ENCODE measurements at places on chromosomes 4 and X. TPM values are rescaled to one million over a fixed set of nuclear protein-coding genes. Genes with fewer than 3 reads are reported as not detected.

XAGE1A gene
- total RNA-seq = not detected

ABHD18 gene
- 20.7 TPM for total RNA-seq

PLP1 gene
- 84.1 TPM for total RNA-seq

TMSB15C gene
- total RNA-seq = 4.0 TPM

L1CAM gene
- total RNA-seq = 17.5 TPM

IL9R gene
- not detected for total RNA-seq

MAGEE1 gene
- 2.7 TPM for total RNA-seq

ADH7 gene
- 12.1 TPM for total RNA-seq

TCEAL3 gene
- 5.8 TPM for total RNA-seq

DNA sequence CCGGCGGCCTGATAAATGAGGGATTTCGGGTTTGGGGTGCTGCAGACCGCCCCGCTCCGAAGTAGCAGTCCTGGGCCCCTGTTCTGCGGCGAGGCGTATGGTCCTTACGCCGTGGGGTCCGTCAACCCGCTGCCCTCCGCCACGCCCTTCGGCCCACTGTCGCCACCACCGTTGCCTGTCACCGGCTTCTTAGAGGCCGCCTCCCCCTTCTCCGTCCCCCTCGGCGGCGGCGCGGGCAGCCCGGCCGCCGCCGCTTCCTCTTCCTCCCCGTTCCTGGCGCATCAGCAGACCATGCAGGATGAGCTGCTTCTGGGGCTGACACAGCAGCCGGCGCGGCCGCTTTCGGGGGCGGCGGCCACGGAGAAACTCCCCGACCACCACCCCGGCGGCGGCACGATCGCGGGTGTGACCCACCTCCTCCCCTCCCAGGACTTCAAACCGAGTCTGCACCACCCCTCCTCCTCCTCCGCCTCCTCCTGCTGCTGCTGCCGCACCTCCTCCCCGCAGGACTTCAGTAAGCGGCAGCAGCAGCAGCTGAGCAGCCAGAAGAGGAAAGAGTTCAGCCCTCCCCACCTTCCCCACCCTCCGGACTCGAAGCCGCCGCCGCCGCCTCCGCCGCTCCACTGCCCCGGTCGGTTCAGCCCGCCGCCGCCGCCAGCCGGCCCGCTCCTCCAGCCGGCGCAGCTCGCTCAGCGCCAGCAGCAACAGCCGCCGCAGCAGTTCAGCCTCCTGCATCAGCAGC is 549 bp downstream of the CPEB2 start:
- peak; percentile 76 for DNase-seq

GRCh38 chrX:122565952-122566351 is 618.1 kb upstream of the GRIA3 start:
- DNase-seq = peak; percentile 62

GRCh38 chr4:169907705-169908104 is 118.5 kb downstream of the MFAP3L start:
- no peak for DNase-seq

DNA sequence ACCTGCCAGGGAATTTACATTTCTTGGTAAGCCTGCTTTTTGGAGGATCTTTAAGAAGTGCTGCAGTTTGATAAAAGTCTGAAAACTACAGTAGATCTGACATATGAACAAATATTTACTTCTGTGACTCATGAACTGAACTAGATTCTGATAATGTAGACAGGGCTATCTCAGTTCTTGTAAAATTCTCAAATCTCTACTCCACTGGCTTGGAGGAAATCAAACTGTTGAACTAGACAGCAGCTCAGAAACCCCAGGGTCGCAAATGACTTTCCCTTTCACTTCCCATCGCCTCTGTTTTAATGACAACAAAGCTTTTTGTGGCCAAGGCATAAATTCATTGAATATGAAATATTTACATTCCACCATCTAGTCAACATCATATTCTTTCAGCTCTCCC is 15.4 kb upstream of the OCIAD1 start:
- DNase-seq = no peak

- peak; percentile 9 for DNase-seq
Observed at GRCh38 chrX:115966920-115967319, 203.6 kb upstream of the AGTR2 start.

GRCh38 chr4:121900132-121900983 is 30.1 kb upstream of the BBS7 start:
- peak; percentile 75 for DNase-seq

- DNase-seq = peak; percentile 15
Observed at GRCh38 chr4:143531380-143531779, 17.9 kb downstream of the SMARCA5 start.

GRCh38 chr4:176443117-176443516 is 123.4 kb downstream of the SPCS3 start:
- DNase-seq = no peak

DNA sequence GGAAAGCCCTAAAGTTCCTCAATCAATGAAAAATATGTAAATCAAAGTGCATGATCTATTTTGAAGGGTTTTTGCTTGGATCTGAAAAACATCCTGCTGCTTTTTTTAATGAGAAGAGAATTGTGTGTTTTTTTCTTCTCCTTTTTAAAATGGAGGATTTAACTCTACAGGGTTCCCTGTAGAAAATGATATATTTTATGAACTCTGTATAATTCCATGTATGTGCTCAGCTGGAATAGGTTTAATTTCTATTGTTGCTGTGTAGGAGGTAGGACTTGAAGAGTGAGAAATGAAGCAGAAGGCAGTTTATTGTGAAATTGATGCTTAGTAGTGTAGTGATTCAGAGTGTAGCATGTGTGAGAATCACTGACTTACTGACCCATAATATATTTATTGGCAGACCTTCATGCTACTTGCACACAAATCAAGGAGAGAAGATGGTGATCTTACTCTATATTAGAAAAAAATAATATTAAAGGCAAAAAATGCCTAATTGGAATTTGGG is 286.8 kb upstream of the FSTL5 start:
- no peak for DNase-seq

GRCh38 chr4:184937030-184937710 is 81.1 kb upstream of the HELT start:
- DNase-seq = no peak

DNA sequence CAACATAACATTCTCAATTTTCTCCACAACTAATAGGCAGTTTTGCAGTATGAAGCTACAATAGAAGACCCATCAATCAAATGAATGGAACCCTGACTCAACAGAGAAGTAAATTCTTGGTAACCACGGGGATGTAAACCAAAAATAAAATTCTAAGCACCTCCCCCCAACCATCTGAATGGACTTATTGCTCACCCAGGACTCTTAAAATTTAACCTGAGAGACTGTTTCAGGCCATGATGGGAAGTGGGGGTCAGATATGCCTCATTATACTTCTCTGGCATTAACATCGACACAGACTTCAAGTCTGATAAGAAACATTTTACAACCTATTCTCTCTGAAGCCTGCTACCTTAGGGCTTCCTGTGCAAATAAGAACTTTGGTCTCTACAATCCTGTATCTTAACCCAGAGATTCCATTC is 620.9 kb downstream of the TLL1 start:
- no peak for DNase-seq

DNA sequence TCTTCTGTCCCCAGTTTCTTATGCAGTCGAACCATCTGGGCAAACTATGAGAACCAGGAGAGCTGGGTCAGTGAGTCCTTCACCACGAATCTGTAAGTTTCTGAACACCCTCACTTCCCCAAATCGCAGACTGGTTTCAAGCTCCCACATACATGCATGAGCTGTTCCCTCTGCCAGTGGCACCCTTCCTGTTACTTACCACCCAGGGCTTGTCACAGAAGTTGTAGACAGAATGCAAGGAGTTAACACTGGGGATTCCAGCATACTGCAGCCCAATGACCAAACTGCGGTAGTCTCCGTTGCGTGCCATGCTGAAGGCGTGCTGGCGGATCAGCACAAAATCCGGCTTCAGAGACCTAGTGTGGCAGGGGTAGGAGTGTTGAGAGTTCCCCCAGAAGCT is 14.6 kb downstream of the SYN1 start:
- DNase-seq = no peak

DNA sequence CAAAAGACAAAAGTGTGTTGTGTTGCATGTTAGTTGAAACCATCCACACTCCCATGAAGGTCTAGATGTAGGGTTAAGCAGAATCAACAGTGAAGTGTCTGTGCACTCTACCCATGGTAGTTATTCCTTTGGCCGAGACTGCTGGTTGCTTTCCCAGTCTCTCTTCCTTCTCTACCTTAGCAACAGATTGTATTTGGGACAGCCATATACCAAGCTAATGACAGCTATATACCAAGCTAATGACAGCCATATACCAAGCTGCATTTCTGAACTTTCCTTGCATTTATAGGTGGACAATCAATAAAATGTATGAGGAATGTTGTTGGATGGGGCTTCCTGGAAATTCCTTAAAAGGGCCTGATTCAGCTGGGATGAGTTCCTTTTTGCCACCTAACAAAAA is 80.5 kb upstream of the ENPEP start:
- DNase-seq = no peak

GRCh38 chr4:73727685-73728084 is 12.7 kb upstream of the CXCL8 start:
- no peak for DNase-seq

GRCh38 chrX:94676285-94676684 is 1002.3 kb downstream of the FAM133A start:
- no peak for DNase-seq

GRCh38 chr4:6087669-6088341 is 69.6 kb upstream of the C4orf50 start:
- DNase-seq = peak; percentile 70
